Left lung (tissue), 14 donors: ENCODE measurements at places on chromosomes 5 and 9. TPM values are rescaled to one million over a fixed set of nuclear protein-coding genes. Genes with fewer than 3 reads are reported as not detected.
A peak's percentile ranks its signal among the peaks of the same experiment; 100 is the strongest.

GRCh38 chr5:40475561-40475960 lies 204.2 kb upstream of the PTGER4 start:
- no peaks in the 10 kb centered on the region for H3K27me3 ChIP-seq
- H3K4me1 ChIP-seq, result no peaks in the 10 kb centered on the region
- H3K27ac ChIP-seq, result no peak overlapping the region
- no peak for DNase-seq
- H3K36me3 ChIP-seq, result no peaks in the 10 kb centered on the region
- no peak overlapping the region for H3K4me3 ChIP-seq

DNA sequence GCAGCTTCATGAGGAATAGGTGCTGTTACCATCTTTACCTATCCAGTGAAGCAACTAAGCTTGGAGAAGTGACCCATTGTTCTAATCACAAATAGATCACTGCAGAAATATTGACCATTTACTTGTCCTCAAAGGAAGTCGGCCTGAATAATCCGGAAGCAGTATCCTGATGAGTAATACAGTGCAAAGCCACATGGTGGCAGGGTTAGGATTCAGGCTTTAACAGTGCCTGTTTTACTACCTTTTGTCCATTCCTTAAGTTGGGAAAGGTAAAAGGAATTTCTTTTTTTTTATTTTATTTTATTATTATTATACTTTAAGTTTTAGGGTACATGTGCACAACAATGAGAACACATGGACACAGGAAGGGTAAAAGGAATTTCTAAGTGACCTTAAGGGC lies 336.3 kb downstream of the KDM4C start:
- H3K4me1 ChIP-seq, result no peaks in the 10 kb centered on the region
- no peak for DNase-seq
- H3K27ac ChIP-seq, result no peak overlapping the region
- no peaks in the 10 kb centered on the region for H3K36me3 ChIP-seq
- no peaks in the 10 kb centered on the region for H3K27me3 ChIP-seq

GRCh38 chr9:104177003-104177611 lies 83.0 kb downstream of the SMC2 start:
- peak; percentile 5 for DNase-seq
- no peak overlapping the region for H3K27ac ChIP-seq
- no peaks in the 10 kb centered on the region for H3K4me1 ChIP-seq
- H3K27me3 ChIP-seq, result no peaks in the 10 kb centered on the region

The PCDHB13 gene
- total RNA-seq, result 1.8 TPM

DNA sequence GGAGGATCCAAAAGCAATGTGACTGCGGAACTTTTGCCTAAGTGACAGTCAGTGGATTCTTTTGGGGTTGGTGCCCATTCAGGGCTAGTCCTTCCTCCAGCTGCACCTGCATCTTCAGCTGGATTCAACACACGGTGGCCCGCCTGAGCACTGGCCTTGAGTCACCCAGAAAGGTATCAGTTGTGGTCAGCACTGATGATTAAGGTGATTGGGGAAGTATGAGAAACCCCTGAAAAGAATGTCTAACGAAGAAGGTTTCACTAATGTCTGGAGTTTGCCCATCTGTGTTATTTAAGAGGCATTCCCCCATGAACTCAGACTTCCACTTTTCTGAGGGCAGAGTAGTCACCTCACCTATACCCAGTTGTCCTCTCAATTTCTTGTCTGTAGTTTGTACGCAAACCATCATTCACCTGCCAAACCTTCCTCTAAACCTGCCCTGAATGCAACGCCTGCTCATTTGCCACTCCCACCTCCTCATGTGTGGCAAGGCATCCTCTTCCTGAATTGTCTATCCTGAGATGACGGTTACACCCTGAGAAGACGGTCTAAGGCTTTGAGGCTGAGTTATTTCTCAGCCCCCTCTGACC lies 27.2 kb downstream of the CSF2 start:
- H3K36me3 ChIP-seq, result no peaks in the 10 kb centered on the region
- no peak overlapping the region for H3K27ac ChIP-seq
- H3K4me1 ChIP-seq, result no peaks in the 10 kb centered on the region
- H3K4me3 ChIP-seq, result no peak overlapping the region
- no peaks in the 10 kb centered on the region for H3K27me3 ChIP-seq

The CCL28 gene
- 5.3 TPM for total RNA-seq

GRCh38 chr5:57900381-57900944 lies 417.9 kb upstream of the ACTBL2 start:
- no peak overlapping the region for H3K4me3 ChIP-seq
- no peak for DNase-seq

- no peak for DNase-seq
- H3K4me1 ChIP-seq, result no peaks in the 10 kb centered on the region
- H3K27me3 ChIP-seq, result no peaks in the 10 kb centered on the region
- H3K27ac ChIP-seq, result no peak overlapping the region
Observed at GRCh38 chr5:40166802-40167201, 512.9 kb upstream of the PTGER4 start.

- H3K27ac ChIP-seq, result no peak overlapping the region
- H3K27me3 ChIP-seq, result no peaks in the 10 kb centered on the region
- no peaks in the 10 kb centered on the region for H3K4me1 ChIP-seq
Observed at GRCh38 chr5:8291641-8292040, 422.7 kb downstream of the MTRR start.

The EIF4EBP3 gene
- total RNA-seq, result 10.6 TPM
